ENCODE measurements at places on chromosomes 16 and 17.
A peak's percentile ranks its signal among the peaks of the same experiment; 100 is the strongest.

GRCh38 chr16:84562174-84562815 lies 55.6 kb downstream of the COTL1 start:
- no peak for DNase-seq

DNA sequence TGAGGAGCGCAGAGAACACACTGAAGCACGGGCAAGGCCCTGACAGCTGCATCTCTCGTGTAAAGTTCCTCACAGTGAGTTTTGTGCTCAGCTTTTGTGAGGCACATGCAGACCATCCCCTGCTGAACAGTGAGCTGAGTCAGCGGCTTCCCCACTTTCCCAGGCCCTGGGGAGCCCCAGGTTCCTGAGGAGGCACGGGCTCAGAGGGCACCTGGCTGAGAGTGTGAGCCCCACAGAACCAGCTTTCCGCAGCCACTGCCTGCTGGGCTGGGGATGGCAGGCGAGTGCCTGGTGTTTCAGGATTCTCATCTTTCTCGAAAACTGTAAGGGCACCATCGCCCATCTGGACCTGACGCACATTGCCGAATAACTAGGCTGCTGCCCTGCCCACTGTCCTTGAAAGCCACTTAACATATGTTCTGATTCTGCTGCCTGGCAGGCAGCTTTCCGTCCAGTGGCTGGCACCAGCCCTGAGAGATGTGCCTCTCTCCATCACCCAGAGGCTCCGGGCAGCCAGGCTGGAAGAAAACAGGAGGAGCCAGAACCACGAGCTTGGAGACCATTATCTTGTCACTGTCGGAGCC lies 266.7 kb upstream of the FOXF1 start:
- DNase-seq, result no peak

DNA sequence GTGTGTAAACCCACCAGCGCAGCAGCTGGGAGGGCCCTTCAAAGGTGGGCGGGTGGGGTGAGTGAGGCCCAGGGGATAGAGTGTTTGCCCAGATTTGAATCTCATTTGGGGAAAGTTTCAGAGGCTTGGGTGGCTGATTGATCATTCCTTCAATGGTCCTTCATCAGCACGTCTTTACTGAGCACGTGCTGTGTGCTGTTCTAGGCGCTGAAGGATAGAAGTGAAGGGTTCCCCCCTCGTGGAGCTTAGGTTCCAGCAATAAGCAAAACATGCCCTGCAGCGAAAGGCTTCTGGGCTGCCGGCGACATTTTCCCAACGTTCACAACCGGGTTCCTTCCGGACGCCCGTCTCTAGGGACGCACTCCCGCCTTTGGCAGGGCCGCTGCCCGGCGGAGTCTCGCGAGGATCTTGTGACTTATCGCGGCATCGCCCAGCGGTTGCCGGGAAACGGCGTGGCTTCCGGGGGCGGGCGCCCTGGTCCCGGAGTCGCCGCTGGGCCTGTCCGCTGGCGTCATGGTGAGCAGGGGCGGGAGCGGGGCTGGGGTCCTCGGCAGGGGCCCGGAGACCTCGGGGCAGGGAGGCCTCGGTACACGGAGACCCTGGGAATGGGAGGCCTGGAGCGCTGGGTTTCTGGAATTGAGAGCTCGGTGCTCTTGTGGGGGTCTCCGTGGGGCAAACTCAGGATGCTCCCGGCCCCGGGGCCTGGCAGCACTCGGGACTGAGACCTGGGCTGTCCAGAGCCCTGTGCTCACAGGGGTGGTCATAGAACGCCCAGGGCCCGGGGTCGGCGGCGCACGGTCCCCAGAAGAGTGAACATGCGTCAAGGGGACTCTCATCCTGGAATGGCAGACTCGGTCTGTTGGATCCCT lies 3.2 kb upstream of the DBNDD1 start:
- peak; percentile 53 for DNase-seq

DNA sequence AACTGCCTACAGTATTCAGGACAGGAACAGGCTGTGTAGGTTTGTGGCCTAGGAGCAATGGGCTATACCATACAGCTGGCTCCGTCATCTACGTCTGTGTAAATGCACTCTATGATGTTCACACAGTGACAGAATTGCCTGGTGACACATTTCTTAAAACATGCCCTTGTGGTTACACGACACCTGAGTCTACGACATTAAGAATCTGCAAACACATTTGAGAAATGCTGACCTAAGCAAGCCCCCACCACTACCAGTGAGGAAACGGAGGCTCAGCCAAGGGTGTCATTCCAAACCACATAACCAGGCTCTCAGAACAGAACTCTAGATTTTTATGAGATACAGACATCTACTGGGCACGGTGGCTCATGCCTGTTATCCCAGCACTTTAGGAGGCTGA lies 23.5 kb downstream of the USP36 start:
- DNase-seq, result no peak

- DNase-seq, result peak; percentile 11
These were observed at the start of gene CENPT for GRCh38 chr16:67847064-67847861. CENPT (minus strand) TSS chr16:67847693; CDS start chr16:67833859, 13,834 bp downstream.

GRCh38 chr16:20918486-20919239 lies 18.1 kb downstream of the LYRM1 start:
- no peak for DNase-seq

DNA sequence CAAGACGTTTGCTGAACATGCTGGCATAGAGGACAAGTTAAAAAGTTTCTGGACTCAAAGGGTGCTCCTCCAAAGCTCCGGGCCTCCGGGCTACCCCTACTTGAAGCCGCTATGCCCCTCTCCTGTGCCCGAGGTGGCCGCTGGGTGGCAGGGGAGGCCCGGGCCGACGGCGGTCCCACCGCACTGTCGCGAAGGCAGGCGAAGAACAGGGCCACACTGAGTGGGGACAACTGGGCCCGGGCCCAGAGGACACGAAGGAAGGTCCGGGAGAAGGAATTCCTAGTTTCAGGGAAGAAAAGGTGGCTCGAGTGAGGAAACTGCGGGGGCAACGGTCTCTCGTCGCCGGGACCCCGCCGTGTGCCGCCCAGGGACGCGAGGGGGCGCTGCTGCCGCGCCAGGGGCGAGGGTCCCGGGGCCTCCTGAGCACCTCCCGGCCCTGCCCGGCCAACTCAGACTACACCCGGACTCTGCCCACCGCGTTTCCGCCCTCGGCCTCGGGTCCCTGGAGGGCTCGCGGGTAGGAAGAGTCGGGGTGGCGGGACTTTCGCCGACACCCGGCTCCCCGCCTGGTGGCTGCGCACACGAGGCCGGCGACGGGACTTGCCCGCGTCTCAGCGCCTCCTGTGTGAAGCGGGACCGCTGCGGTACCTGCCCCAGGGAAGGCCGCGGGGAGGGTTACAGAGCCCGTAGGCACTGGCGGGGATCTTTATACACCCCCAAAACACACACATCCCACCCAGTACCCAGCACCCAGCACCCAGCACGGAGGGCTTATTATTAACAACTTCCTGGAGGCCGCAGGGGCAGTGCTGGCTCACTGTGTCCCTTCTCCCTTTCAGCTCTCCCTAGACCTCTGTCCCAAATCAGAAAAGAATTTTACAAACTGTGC lies 772 bp upstream of the CHCT1 start:
- peak; percentile 41 for DNase-seq

DNA sequence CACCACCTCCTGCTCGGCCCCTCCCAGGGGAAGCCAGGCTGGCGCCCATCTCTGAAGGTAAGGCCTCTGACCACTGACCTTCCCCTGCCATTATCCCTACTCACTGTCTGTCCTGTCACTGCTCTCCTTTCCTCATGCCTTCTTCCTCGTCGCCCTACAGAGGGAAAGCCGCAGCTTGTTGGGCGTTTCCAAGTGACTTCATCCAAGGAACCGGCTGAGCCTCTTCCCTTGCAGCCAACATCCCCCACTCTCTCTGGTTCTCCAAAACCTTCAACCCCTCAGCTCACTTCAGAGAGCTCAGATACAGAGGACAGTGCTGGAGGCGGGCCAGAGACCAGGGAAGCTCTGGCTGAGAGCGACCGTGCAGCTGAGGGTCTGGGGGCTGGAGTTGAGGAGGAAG lies 3.0 kb downstream of the COA3 start:
- DNase-seq, result no peak

DNA sequence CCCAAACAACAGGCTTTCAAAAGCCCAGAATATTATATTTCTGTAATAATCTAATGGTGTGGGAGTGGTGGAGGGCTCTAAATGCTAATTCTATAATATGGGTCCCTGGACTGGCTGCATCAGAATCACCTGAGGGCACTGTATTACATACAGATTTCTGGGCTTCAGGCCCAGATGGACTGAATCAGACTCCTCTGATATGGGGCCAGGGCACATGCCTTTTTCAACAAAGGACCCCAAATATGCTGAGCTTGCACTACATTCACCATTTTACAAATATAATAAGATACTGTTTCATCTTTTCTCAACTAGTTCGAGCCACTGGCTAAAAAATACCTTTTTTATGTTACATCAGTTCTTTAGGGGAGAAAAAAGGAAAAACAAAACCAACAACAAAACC lies 309.7 kb downstream of the MAP2K6 start:
- DNase-seq, result no peak

- no peak for DNase-seq
These were observed 38.5 kb downstream of the MSI2 start for GRCh38 chr17:57294629-57295501.

DNA sequence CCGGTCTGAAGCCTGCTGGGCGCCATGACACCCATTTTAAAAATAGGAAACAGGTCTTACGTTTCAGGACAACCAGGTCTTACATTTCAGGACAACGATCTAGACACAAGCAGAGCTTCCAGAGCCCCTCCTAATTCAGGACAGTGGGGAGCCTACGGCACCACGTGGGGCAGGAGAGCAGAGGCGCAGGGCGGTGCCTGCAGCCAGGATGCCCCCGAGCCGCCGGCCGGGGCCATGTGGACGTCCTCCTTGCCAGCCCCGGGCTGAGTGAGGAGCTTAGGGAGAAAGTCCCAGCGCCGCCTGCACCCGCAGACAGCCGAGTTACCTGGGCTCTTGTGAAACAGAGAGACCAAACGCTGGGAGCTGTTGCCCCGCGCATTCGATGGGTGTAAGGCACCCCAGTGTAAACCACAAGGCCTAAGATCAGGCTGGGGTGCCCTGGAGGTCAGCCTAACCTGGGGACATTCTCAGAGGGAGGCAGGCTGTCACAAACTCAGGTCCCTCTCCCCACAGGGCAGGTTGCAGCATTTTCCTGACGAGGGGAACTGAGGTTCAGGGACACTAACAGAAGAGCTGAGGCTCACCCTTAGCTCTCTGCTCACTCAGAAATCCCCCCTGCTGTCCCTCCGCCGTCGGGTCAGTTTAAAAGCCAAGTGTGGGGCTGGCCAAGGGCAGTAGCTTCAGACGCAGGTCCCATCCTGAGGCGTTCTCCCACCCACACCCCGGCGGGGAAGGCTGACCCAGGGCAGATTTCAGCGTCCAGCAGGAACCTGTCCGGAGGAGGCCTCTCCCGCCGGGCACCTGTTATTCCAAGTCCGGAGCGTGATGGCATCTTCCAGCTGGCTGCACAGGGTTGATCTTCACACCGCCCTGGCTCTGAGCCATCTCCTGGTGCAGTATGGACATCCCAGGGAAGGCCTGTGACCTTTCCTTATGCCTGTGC lies 1.8 kb upstream of the NOTUM start:
- no peak for DNase-seq

GRCh38 chr17:18185832-18186626 lies 2.4 kb downstream of the ALKBH5 start:
- DNase-seq, result no peak

DNA sequence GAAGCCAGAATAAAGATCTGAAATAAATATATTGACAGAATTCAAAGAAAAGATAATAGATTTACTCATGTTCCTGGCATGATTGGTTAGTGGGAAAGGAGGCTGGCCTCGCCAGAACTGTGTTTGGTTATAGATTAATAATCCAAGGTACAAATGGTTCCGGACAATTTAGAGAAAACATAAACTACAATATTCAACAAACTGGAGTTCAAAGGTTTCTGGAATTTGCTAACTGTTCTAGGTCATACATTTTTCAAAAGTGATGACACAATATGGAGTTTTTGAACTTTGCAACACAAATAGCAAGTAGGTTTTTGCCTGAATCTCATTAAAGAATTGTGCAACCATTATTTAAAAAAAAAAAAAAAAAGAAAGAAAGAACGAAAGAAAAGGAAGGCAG lies 251.7 kb upstream of the SALL1 start:
- no peak for DNase-seq

DNA sequence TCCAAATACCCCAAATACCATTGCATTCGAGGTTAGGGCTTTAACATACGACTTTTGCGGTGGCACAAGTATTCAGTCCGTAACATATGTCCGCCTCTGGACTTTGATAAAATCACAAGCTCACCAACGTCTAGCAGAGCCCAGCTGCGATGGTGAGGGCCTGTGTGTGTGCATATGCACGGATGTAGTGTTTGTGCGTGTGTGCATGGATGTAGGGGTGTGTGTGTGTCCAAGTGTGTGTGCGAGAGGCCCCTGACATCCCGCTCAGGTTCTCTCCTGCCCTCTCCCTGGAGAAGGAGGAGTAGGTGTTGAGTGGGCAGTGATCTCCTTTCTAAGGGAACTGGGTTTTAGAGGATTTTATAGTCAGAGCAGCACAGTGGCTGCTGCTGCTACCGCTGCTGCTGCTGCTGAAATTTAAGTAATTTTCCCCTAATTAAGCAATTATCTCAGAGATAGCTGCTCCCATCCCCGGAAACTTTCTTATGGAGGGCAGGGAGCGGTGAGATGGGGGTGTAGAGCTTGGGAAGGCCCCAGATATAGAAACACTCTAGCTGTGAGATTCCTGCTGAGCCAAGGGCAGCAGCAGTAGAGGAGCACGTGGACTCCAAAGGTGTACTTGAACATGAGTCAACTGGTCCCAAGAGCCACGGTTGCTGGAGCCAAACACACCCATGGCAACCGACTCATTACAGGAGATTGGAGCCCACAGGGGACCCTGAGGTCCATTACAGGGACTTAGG lies 121.7 kb upstream of the SDK2 start:
- DNase-seq, result no peak

GRCh38 chr16:8641671-8642070 lies 20.2 kb downstream of the METTL22 start:
- DNase-seq, result no peak

DNA sequence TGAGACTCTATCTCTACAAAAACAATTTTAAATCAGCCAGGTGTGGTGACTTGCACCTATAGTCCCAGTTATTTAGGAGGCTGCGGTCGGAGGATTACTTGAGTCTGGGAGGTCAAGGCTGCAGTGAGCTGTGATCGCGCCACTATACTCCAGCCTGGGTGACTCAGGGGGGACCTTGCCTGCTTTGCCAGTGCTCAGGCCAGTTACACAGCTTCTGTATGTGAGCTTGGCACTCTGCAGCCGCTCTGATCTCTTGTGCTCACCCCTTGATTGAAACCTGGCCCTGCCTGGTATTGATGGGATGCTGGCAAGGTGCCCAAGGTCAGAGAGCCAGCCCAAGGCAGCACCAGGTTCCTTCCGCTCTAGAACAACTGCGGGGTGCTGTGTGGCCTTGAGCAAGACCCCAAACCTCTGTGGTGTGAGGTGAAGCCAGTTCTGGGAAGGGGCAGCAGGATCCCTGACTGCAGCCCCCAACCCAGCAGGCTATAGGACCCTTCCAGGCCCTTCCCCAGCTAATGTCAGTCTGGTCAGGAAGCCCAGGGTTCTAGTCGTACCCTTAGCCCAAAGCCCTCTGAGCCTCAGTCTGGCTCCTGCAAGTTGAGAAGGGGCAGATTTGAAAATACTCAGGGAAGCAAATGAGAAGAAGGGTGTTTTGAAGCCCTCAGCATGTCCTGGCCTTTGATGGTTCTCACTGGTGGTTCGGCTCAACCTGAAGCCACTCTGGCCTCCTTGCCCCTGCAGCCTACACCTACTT lies 18.9 kb downstream of the MMP15 start:
- DNase-seq, result no peak

GRCh38 chr16:53291757-53292392 lies 142.4 kb upstream of the RBL2 start:
- DNase-seq, result no peak

- no peak for DNase-seq
These were observed 1.7 kb downstream of the TNFRSF13B start for GRCh38 chr17:16969931-16970906.

GRCh38 chr16:968620-969019 lies 2.2 kb downstream of the LMF1 start:
- no peak for DNase-seq

Measured in stimulated activated CD8-positive, alpha-beta memory T cell treated with anti-CD3 and anti-CD28 coated beads, Interleukin-15, amount 100 ng/mL, for 24 hours (primary cell).